Epithelial cell of esophagus (primary cell): ENCODE measurements at places on chromosomes 11 and 22.

GRCh38 chr11:24509114-24509513 lies 12.3 kb downstream of the LUZP2 start:
- peak; percentile 11 for DNase-seq

DNA sequence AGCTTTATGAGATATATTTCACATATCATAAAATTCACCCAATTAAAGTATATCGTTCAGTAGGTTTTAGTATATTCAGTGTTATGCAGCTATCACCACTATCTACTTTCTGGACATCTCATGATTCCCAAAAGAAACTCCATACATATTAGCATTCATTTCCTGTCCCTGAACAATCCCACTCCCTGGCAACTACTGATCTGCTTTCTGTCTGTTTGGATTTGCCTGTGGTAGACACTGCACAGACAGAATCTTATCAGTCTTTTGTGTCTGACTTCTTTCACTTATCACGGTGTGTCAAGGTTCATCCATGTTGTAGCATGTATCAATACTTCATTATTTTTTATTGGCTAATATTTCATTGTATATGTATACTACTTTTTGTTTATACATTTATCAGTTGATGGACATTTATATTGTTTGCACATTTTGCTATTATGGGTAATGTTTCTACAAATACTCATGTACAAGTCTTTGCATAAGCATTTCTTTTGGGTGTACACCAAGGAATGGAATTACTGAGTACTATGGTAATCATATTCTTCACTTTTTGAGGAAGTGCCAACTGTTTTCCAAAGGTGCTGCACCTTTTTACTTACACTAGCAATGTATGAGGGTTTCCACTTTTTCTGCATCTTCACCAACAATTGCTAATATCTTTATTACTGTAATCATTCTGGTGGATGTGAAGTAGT lies 373.9 kb downstream of the AASDHPPT start:
- DNase-seq, result no peak

DNA sequence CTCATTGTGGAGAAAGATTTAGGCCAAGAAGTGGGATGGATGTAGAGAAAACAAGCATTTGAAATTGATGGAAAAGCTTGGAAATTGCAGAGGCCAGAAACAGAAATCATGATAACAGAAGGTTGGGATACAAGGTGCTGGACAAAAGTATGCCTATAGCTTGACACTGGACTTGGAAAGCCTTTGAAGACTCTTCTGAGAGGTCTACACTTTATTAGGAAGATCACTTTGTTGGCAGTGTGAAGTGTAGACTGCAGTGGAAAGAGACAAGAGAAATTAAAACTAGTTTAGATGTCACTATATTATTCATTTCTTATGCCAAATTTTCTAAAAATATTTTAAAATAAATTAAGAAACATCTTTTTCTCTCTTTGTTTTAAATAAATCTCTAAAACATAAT lies 59.1 kb downstream of the KIF18A start:
- no peak for DNase-seq

DNA sequence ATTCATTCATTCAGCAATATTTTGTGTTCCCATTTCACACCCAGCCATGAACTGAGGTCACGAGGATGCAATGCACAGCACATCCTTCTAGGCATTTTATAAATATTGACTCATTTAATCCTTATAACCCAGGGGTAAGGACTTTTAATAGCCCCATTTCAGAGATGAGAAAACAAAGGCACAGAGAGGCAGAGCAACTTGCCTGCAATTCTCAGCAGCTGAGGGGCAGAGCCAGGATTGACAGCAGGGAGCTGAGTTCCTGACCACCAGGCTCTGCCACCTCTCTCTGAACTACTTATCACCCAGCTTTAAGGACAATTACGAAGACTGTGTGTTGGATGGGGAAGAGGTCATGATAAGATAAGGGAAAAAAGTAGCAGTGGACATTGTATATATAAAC lies 12.8 kb upstream of the FGF3 start:
- DNase-seq, result no peak

DNA sequence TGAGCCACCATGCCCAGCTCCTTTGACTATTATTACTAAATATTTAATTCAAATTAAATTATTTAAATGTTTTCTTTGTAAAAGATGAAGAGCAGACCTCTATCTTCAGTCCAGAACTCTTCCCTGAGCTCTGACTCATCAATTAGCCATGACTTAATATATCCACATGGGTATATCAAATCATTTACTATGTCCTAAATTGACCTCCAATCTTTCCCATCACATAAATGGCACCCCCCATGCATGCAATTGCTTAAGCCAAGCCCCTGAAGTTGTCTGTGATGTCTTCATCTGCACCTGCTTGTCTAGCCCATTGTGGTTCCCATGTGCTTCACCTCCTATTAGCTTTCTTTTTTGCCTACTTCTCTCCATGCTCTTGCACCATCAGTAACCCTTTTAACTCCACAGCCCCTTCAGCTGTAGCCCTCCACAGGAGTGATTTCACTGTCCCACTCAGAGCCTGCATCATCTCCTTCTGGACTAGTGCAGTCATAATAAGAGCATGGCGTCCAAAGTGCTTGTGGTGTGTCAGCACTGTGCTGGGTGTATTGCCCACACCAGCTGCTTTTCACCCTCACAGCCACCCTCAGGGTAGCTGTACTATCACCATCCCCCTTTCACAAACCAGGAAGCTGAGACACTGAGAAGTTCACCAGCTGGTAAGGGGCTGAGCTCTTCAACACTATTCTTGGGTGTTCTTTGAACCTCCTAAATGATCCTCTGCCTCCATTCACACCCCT lies 11.8 kb upstream of the THY1 start:
- no peak for DNase-seq

DNA sequence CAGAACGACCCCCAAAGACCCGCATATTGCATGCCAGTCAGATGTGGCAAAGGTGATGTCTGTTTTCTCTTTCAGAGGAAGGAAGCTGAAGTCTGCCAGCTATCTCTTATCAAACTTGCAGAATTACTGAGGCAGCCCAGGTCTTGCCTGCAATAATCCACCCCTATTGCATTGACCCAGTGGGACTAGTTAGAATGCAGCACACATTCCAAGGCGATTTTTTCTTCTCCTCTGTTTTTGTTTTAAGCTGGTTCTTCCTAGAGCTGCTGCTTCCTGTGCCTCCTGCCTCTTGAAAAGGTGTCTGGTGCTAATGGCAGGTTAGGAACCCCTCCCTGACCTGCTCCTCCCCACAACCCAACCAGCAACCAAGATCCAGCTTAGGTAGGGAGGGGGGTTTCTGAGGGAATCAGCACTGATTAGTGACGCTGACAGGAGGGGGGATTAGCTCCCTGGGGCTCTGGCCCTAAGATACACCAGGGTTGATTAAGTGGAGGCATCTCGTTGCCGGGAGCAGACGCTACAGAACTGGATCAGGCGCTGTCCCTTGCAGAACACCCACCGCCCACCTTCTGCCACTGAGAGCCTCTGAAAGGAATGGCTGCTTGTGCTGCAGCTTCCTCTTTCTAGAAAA lies 2.8 kb downstream of the NTM start:
- DNase-seq, result no peak

DNA sequence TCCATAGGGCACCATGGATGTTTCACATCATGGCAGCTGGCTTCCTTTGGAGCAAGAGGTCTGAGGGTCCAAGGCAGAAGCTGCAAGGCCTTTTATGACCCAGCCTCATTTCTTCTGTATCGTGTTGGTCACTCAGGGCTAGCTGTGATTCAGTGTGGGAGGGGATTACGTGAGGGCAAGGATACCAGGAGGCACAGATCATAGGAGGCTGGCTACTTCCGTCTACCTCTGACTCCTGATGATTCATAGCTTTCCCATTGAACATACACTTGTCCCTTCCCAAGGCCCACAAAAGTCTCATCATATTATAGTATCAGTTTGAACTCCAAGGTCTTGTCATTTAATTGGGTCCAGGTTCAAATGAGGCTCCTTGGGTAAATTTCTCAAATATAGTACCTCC lies 135.3 kb upstream of the ZBED5 start:
- peak; percentile 23 for DNase-seq

GRCh38 chr11:12680246-12680939 lies 6.2 kb downstream of the TEAD1 start:
- peak; percentile 94 for DNase-seq

DNA sequence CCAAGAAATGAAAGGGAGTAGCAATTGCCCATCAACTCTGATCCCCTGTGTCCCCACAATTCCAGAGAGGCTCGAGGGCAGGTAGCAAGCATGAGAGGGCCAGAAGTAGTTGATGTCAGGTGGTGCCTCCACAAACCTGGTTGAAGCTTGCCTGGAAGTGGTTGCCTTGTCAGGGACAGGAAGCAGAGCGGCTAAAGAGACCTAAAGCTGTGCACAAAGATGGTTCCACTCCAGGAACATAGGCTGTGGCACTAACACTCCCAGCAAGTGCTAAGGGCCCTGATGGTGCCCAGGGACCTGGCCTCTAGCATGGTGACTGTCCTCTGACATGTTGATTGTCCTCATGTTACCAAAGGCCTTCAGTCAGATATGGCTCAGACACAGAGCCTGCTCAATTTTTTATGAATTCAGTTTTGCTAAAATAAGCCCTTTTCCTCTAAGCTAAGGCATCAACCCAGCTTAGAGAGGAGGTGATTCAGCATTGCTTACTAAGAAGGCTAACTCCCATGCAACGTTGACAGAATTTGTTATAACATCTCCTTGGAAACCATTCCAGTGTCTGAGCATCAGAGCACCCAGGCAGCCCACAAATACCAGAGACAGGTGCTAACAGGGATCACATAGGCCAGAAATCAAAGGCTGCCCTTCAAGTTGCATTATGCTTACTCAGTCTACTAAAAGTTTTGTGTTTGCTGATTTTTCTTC lies 196.3 kb upstream of the ARHGAP20 start:
- peak; percentile 71 for DNase-seq

DNA sequence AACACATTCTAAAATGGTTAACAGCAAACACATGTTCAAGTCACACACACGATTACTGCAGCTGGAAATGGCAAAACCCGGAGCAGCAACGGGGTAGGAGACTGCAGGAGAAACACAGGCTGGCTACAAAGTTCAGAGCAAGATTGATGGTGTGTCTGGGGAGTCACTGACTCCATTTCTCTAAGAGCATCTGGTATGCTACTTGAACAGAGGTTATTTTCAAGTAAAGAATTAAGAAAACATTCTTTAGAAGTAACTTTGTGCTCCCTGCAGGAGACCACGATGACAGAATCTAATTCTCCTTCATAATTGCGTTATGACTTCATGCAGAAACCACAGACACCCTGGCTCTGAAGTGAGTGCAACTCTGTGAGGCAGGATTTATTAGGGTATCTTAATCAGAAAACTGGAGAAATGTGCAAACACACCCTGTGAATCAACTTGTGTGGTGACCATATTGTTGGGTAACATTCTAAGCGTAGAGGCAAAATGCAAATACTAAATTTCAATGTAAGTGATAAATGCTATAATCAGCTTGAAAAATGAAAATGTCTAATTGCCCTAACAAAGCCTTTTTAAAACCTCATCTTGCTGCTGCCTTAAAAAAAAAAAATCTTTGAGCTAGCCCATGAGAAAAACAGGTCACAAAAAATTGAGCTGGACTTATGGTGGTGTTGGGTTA lies 303.0 kb downstream of the CADM1 start:
- no peak for DNase-seq

- DNase-seq, result peak; percentile 51
Measured at GRCh38 chr11:111604392-111605009, 2.3 kb downstream of the SIK2 start.

DNA sequence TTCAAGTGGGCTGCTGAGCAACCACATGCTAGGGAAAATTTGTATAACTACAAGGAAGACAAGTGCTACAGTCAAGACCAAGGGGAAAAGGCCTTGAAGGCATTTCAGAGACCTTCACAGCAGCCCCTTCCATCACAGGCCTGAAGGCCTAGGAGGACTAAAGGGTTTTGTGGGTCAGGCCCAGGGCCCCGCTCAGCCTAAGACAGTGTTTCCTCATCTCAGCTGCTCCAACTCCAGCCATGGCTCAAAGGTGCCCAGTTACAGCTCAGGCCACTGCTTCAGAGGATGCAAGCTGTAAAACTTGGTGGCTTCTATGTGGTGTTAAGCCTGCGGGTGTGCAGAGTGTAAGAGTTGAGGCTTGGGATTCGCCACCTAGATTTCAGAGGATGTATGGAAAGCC lies 260.5 kb downstream of the NXPE2 start:
- no peak for DNase-seq

DNA sequence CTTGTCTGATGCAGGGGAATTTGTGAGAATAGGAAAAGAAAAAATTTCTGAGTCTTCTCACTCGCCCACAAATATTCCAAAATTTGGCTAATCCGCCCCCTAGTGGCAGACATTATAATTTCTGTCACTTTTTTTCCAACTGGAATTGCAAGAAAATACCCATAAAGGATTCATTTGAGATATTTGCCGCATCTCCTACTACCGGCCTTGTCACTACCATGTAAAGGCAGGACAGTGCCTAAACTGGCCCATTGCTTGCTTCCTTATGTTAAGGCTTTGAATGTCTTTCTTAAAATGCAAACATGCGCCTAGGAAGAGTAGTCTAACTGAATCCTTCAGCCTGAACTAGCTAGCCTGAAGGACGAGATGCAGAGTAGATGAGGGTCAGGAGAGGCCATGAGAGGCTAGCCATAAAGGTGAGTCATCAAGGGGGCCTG lies 9.3 kb upstream of the CEP295 start:
- peak; percentile 39 for DNase-seq

- DNase-seq, result no peak
Measured at GRCh38 chr11:20875889-20876288, 206.5 kb downstream of the NELL1 start.

- peak; percentile 37 for DNase-seq
Measured at GRCh38 chr11:69075421-69076128, 26.8 kb downstream of the TPCN2 start.

DNA sequence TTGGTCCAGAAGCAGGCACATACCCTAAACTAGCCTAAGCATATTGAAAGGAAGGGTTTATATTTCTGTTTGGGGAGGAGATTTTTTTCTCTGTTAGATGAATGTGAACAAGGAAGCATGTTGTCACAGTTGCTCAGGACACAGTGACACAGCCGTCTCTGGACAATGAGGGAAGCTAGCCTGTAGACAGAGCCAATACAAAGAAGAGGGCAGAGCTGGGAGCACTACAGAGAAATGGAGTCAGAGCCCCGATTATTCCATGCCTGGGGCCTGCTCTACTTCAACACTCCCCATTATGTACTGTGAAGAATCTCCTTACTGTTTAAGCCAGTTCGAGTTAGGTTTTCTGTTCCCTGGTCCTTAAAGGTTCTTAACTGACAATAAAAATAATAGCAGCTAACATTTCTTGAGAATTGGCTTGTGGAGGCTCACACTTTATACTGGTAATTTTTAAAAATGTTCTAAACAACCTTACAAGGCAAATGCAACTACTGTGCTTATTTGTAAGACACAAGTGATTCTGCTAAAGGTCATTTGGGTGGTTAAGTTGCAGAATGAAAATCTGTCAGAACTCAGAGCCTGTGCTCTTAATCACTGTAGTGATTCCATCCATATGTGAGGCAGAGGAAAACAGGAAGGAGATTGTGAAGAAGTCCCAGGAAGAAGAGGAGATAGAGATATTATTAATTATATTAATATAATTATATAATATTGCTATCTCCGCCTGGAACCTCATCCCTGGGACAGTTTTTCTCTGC lies 58.8 kb upstream of the RRAS2 start:
- no peak for DNase-seq

DNA sequence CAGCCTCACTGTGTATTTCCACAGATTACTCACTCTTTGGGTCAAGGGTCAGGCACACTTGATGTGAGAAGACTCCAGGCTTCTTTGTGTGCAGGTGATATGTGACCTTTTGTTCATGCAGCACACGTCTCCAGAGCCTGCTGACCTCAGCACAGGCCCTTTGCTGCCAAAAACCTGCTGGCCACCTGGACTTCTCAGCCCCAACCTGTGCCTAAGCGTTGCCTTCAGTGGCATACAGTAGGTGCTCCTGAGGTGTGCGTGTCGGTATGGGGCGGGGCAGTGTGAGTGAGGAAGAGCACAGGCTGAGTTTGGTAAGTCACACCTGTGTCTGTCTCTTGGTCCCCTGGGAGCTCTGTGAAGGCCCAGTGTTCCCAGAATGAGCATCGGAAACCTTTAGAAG lies 58.1 kb downstream of the WNT11 start:
- DNase-seq, result no peak
